ENCODE measurements at places on chromosomes 4 and X.

- no peak overlapping the region for H3K27ac ChIP-seq
- H3K27me3 ChIP-seq = no peaks in the 10 kb centered on the region
- H3K4me1 ChIP-seq = no peaks in the 10 kb centered on the region
- no peak for DNase-seq
- no peaks in the 10 kb centered on the region for H3K36me3 ChIP-seq
Observed at GRCh38 chr4:151025759-151026158, 10.7 kb upstream of the LRBA start.

GRCh38 chr4:95318483-95318882 lies 230.3 kb downstream of the UNC5C start:
- H3K27me3 ChIP-seq = peaks cover 3% of the 10 kb centered on the region
- no peak for DNase-seq
- H3K4me3 ChIP-seq = no peak overlapping the region
- H3K4me1 ChIP-seq = no peaks in the 10 kb centered on the region

DNA sequence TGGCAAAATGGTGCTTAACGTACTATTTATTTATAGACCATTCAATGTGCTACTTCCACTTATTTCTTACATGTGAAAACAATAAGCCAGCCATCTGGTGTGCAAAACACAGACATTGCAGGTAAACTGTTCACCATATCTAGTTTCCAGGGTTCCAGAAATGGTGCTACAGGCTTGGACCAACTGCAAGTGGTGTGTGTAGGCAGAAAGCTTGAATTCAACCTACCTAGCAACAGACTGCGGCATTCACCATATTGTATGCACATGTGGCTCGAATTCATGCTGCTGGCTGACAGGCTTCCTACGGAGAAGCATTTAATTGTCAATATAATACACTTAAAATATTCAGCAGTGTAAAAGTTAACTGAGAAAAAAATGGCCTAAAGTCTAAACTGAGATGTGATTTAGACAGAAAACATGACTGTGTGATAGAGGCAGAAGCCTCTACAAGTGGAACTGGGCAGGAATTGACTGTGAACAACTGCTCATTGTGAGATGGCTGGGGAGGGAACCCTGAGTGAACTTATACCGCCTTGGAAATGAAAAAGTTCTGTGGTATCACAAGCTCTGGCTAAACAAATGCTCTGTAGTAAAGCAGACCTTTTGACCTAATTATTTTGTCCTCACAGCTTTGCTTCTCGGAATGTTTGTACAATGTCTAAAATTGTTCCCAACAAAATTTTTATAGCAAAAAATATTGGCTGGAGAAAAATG lies 434.7 kb downstream of the GRIA2 start:
- H3K4me3 ChIP-seq = no peak overlapping the region
- no peak for DNase-seq
- peaks cover 4% of the 10 kb centered on the region for H3K36me3 ChIP-seq

- H3K4me1 ChIP-seq = peaks cover 31% of the 10 kb centered on the region
- H3K27me3 ChIP-seq = no peaks in the 10 kb centered on the region
- H3K4me3 ChIP-seq = no peak overlapping the region
- DNase-seq = no peak
- H3K27ac ChIP-seq = peak overlapping the region; percentile 60
Observed at GRCh38 chr4:92968556-92968955, 664.8 kb downstream of the GRID2 start.

DNA sequence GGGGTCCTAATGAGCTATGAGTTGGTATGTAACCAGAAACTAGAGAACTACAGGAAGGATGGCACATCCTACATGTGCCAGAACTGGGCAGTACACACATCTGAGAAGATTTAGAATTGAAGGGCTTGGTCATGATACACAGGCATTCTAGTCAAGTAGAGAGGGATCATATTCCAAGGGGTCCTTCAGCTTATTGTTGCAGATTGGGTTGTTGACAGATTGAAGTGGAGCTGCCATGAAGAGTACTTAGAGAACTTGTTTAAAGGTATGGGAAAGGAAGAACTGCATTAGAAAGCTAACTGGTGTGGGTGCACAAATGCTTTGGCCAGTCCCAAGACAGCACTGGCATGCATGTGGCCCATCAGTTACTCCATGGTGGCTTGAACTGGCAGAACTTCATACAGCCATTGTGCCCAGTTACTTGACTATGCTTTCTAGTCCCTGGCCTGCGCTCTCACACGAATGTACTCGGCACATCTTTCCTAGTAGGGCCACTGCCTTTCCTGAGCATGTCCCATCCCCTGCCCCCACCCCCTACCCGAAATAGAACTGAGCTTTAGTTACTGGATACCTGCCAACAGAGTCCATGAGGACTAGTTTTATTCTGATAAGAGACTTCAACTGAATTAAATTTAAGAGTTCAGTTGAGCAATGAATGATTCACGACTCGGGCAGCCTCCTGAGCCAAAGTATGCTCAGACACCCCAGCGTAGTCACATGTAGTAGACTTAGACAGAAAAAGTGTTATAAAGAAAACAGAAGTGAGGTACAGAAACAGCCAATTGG lies 64.0 kb downstream of the CCNG2 start:
- H3K4me3 ChIP-seq = no peak overlapping the region
- H3K27ac ChIP-seq = no peak overlapping the region
- H3K36me3 ChIP-seq = no peaks in the 10 kb centered on the region
- H3K27me3 ChIP-seq = peaks cover 57% of the 10 kb centered on the region
- no peak for DNase-seq
- no peaks in the 10 kb centered on the region for H3K4me1 ChIP-seq

DNA sequence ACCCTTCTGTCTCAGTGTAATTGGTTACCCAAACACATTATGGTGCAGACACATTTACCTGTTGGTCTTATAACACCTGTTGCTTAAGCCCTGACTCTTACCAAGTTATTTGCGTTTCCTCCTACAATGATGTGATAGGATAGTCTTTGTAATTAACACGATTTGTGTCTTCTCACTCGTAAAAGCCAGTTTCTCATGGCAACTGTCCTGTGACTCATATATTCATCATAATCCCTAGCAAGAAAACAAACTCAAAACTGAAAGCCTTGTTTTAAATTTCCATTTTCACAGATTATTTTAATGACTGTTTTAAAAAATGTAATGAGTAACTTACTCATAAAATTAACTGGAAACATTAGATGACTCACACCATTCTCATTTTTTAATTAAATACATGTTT lies 495.2 kb downstream of the NLGN4X start:
- H3K4me1 ChIP-seq = no peaks in the 10 kb centered on the region
- H3K36me3 ChIP-seq = no peaks in the 10 kb centered on the region
- no peak for DNase-seq
- no peak overlapping the region for H3K4me3 ChIP-seq

- no peaks in the 10 kb centered on the region for H3K36me3 ChIP-seq
- DNase-seq = no peak
- H3K4me1 ChIP-seq = peaks cover 2% of the 10 kb centered on the region
- no peak overlapping the region for H3K27ac ChIP-seq
Observed at GRCh38 chr4:177574446-177574845, 132.2 kb upstream of the AGA start.

GRCh38 chrX:84729809-84730208 lies 227.6 kb upstream of the HDX start:
- H3K4me1 ChIP-seq = no peaks in the 10 kb centered on the region
- H3K4me3 ChIP-seq = no peak overlapping the region

GRCh38 chrX:71949363-71949762 lies 38.7 kb downstream of the NHSL2 start:
- no peaks in the 10 kb centered on the region for H3K27me3 ChIP-seq
- H3K36me3 ChIP-seq = no peaks in the 10 kb centered on the region
- H3K4me1 ChIP-seq = peaks cover 17% of the 10 kb centered on the region
- no peak overlapping the region for H3K4me3 ChIP-seq

DNA sequence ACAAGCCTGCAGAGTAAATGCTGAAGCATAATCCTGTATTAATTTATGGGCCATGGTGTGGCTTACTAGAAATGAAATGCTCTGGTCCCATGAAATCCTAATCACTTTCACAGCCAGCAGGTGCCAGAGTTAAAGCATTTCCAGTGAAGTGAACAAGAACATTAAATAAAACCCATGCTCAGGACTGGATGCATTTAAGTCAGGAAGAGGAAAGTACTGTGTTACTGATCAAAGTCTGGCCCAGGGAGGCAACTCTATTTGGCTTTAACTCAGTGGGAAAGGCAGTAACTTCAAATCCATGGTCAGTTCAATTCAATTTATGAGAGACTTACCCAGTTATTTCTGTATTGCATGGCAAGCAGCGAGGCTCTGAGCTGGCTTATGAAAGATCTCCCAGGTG lies 29.2 kb downstream of the AGA start:
- no peaks in the 10 kb centered on the region for H3K27me3 ChIP-seq
- H3K27ac ChIP-seq = no peak overlapping the region
- H3K36me3 ChIP-seq = no peaks in the 10 kb centered on the region
- DNase-seq = no peak
- no peaks in the 10 kb centered on the region for H3K4me1 ChIP-seq

- H3K27me3 ChIP-seq = no peaks in the 10 kb centered on the region
- H3K4me3 ChIP-seq = no peak overlapping the region
- H3K36me3 ChIP-seq = peaks cover 6% of the 10 kb centered on the region
- H3K27ac ChIP-seq = peak overlapping the region; percentile 59
Observed at GRCh38 chrX:54230435-54231148, 47.5 kb upstream of the FAM120C start.

DNA sequence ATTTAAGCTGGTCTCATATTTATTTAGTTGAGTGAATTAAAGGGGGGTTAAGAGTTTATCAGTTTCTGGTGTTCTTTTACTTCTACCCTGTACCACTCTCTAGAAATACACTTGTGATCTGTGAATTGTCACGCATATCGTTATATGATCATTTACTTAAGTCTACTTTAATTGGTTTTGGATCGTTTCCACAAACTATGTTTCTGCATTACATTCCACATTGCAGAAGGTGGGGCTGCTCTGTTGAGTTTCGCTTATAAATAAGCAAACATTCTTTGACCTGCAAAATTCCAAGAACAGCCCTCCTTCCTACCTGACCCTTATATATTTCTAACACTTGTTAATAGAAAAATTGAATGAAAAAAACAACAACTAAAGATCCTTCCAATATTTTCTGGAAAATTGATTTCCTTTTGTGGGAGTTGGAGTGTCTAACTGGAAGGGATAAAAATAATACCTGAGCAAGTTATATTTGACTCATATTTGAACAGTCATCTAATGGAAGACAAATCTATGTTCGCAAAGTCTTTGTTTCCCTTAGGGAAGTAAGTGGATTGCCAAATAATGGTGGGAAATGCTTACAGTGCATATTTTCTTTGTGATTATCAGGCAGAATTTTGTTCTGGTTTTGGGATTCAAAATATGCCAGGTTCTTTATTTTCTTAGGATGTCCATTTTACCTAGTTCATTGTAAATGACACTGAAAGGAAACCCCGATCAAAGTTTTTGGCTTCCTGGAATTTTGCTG lies 152.7 kb downstream of the RELL1 start:
- no peak overlapping the region for H3K4me3 ChIP-seq
- H3K27me3 ChIP-seq = no peaks in the 10 kb centered on the region
- DNase-seq = no peak
- no peaks in the 10 kb centered on the region for H3K36me3 ChIP-seq

- DNase-seq = no peak
- peak overlapping the region; percentile 67 for H3K27ac ChIP-seq
- H3K4me1 ChIP-seq = peaks cover 8% of the 10 kb centered on the region
- no peaks in the 10 kb centered on the region for H3K36me3 ChIP-seq
- H3K27me3 ChIP-seq = peaks cover 6% of the 10 kb centered on the region
Observed at GRCh38 chr4:181548873-181549575, 694.2 kb upstream of the TENM3 start.

GRCh38 chr4:168605411-168605810 lies 108.6 kb downstream of the PALLD start:
- peaks cover 63% of the 10 kb centered on the region for H3K4me1 ChIP-seq
- DNase-seq = no peak
- H3K4me3 ChIP-seq = no peak overlapping the region
- no peaks in the 10 kb centered on the region for H3K36me3 ChIP-seq
- H3K27me3 ChIP-seq = no peaks in the 10 kb centered on the region

- DNase-seq = no peak
- no peaks in the 10 kb centered on the region for H3K36me3 ChIP-seq
- H3K4me3 ChIP-seq = no peak overlapping the region
Observed at GRCh38 chrX:145865082-145865481, 47.5 kb downstream of the SLITRK2 start.

DNA sequence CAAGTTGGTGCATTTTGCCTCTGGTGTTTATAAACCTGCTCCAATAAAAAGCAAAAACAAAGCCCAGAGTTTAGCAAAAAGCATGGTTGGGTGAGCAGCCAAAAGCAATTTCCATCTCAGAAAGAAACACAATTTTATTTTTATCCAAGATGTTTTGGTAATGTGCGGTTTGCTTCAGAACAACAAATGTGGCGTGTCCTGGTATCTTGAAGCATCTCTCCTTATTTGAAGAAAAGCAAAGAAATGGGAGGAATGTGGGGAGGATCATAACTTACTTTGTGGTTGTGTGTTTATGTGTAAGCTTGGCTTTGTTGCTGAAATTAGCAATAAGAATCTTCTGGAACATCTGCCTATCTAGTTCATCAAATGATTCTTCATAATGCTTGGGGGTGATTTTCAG lies 88.3 kb upstream of the DDX3X start:
- no peak overlapping the region for H3K27ac ChIP-seq
- H3K36me3 ChIP-seq = no peaks in the 10 kb centered on the region
- no peak overlapping the region for H3K4me3 ChIP-seq
- H3K4me1 ChIP-seq = no peaks in the 10 kb centered on the region
- DNase-seq = no peak

DNA sequence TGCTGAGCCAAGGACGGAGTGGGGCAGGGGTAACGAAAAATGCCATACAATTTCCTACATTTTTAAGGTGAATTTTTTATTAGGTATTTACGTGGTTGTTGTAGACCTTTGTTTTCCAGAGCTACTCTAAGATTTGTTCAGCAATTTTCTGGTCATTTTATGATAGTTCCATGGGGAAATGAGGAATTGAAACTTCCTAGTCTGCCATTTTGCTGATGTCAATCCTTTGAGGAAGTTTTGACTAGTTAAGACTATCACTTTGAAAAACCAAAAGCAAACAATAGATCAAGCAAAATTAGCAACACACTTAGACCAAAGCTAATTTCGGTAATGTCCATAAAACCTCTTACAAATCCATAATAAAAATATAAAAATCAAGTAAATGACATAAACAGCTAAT lies 7.0 kb upstream of the TLR3 start:
- no peak for DNase-seq
- H3K4me1 ChIP-seq = no peaks in the 10 kb centered on the region
- no peak overlapping the region for H3K4me3 ChIP-seq
- H3K27ac ChIP-seq = no peak overlapping the region
- peaks cover 2% of the 10 kb centered on the region for H3K27me3 ChIP-seq

GRCh38 chrX:110131031-110131430 lies 128.1 kb downstream of the TMEM164 start:
- H3K27me3 ChIP-seq = no peaks in the 10 kb centered on the region
- H3K27ac ChIP-seq = no peak overlapping the region
- no peaks in the 10 kb centered on the region for H3K36me3 ChIP-seq
- DNase-seq = no peak
- H3K4me1 ChIP-seq = peaks cover 2% of the 10 kb centered on the region

- H3K4me3 ChIP-seq = no peak overlapping the region
- no peak overlapping the region for H3K27ac ChIP-seq
- H3K36me3 ChIP-seq = no peaks in the 10 kb centered on the region
- no peaks in the 10 kb centered on the region for H3K27me3 ChIP-seq
- H3K4me1 ChIP-seq = peaks cover 19% of the 10 kb centered on the region
- DNase-seq = no peak
Observed at GRCh38 chr4:80307183-80307735, 28.3 kb upstream of the CFAP299 start.

GRCh38 chr4:92520563-92520962 lies 216.8 kb downstream of the GRID2 start:
- no peaks in the 10 kb centered on the region for H3K4me1 ChIP-seq
- H3K27ac ChIP-seq = no peak overlapping the region
- H3K27me3 ChIP-seq = no peaks in the 10 kb centered on the region
- H3K4me3 ChIP-seq = no peak overlapping the region
- no peaks in the 10 kb centered on the region for H3K36me3 ChIP-seq
- DNase-seq = no peak

GRCh38 chr4:6875431-6875831 lies 34.2 kb upstream of the TBC1D14 start:
- H3K4me3 ChIP-seq = no peak overlapping the region
- no peak for DNase-seq
- peaks cover 41% of the 10 kb centered on the region for H3K36me3 ChIP-seq
- no peak overlapping the region for H3K27ac ChIP-seq
